ENCODE measurements at places on chromosomes 6 and 20.
A peak's percentile ranks its signal among the peaks of the same experiment; 100 is the strongest.

GRCh38 chr6:80566361-80566760 is 459.9 kb downstream of the BCKDHB start:
- no peak for DNase-seq

DNA sequence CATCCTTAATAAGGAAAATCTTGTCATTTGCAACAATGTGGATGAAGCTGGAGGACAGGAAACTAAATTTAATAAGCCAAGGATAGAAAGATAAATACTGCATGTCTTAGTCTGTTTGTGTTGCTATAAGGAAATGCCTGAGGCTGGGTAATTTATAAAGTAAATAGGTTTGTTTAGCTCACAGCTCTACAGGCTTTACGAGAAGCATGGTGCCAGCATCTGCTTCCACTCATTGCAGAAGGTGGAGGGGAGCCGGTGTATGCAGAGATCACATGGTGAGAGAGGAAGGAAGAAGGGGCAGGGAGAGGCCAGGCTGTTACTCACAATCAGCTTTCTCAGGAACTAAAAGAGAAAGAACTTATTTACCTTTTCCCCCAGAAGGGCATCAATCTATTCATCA is 118.9 kb upstream of the SMLR1 start:
- no peak for DNase-seq

- no peak for DNase-seq
These were observed 690 bp upstream of the FILIP1 start for GRCh38 chr6:75494290-75494689.

GRCh38 chr6:144480473-144480872 is 195.3 kb downstream of the UTRN start:
- DNase-seq, result no peak

DNA sequence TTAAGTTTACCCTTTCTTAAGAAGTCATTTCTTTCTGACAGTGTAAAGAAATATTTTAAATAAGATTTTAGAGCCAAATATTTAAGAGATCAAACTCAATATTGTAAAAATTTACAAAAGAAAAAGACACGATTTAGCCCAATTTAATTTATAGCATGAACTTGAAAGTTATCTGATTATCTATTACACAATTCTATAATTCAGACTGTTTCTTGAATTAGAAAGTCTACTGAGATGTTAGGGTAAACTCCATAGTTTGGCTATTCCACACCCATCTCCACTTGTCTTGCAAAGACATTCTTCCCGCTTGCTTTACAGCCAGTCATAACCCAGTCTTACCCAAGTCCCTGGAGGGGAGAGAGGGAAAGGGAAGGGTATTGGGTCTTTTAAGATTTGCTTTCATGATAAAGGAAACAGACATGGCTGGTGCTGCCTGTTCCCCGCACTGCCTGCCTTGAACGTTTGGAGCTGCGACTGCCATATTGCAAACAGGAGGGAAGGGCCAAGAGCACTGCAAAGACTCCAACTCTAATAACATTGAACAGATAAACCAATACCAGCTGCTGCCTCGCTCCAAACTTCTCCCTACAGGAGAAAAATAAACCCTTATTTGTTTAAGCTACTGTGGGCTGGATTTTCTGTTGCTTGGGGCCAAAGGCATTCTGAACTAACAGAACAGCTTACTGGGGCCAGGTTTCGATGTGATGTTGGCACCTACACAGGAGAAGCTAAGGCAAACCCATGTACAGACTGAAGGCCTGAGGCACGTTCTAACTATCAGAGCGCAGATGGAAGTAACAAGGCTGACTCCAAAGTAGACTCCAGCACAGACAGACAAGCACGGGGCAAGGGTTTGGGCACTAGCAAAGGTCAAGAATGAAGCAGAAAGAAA is 552.3 kb upstream of the JARID2 start:
- DNase-seq, result no peak

DNA sequence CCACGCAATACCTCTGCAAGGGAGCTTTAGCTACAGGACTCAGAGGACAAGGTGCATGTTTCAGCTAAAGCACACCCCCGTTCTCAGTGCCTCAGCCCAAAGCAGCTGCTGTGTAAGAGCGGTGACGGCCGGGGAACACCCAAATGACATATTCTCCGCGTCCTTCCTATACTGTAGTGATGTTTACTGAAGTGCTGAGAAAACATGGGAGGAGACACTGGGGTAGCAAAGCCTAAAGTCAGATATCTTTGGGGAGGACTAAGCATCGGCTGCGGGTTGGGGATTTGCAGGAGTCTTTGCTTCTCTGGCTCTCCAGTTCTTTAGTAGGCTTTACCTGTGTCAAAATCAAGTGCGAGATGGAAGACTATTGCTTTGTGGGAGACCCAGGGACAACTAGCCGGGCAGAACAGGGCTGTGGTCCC is 1.7 kb downstream of the SLC22A23 start:
- peak; percentile 55 for DNase-seq

- DNase-seq, result no peak
These were observed 21.6 kb downstream of the TCF15 start for GRCh38 chr20:588476-588875.

- DNase-seq, result no peak
These were observed 3.1 kb upstream of the SPATA2 start for GRCh38 chr20:49918446-49918845.

- no peak for DNase-seq
These were observed 39.8 kb upstream of the RSPO4 start for GRCh38 chr20:1041845-1042390.

GRCh38 chr6:169970306-169970988 is 219.0 kb downstream of the ERMARD start:
- no peak for DNase-seq

GRCh38 chr6:57190140-57190539 is 18.0 kb downstream of the BAG2 start:
- DNase-seq, result no peak

DNA sequence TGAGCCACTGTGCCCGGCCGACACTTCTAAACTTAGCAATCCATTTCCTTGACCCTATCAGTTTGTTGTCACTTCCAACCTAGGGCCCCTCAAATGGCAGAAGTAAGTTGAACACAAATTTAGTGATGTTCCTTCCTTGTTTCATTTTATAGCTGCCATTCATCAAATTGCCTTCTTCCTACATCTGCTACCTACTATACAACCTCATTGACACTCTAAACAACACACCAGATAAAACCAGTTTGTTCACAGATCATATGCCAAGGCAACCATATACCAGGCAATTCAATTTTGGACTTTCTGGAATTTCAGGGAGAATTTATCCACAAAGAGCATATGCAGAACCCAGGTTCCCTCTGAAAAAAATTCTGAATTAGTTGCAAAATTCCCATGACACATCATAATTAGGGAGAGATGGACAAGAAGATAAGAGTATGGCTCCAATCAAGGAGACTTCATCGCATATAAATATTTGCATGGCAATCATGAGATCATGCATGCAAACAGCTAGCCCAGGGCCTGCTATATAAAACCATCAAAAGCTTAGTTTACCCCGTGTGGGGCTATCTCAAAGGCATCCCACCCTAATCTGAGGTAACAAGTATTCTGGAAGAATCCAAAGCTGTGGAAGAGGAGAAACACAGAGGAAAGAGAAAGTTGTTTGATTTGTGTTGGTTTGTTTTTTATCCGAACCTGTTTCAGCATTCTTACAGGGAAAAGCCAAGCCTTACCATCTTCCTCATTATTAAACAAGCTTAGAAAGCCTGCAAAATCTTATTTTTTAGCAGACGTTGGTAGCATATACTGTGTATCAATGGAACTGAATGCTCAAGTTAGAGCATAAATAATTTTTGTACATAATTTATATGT is 132.8 kb upstream of the TNFAIP3 start:
- DNase-seq, result no peak
